ENCODE measurements at places on chromosomes 16 and 17.

DNA sequence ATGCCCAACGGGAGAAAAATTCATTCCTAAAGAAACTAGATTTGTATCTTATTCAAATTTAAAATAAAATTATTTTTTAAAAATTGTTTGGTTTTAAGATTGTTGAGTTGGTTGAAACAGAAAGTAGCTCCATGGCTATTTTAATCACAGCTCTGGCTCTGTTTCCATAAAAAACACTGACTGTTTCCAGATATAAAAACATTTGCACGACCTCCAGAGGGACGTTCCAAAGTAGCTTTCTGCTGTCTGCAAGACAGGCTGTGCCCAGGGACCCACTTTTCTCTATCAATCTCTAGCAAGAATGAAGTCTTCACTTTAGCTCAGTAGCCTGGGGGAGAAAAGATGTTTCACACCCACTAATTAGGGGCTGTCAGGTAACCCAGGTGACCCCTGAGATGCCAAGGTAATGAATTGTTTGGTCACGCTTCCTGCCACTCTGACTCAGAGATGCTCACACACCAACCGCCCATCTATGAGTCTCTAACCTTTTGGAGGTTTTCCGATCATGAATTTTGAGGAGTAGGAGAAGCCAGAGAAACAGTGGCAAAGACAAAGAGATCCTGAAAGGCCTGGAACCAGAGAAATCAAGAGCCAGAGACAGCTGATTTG, 220.1 kb upstream of the SOX9 start:
- DNase-seq, result no peak

DNA sequence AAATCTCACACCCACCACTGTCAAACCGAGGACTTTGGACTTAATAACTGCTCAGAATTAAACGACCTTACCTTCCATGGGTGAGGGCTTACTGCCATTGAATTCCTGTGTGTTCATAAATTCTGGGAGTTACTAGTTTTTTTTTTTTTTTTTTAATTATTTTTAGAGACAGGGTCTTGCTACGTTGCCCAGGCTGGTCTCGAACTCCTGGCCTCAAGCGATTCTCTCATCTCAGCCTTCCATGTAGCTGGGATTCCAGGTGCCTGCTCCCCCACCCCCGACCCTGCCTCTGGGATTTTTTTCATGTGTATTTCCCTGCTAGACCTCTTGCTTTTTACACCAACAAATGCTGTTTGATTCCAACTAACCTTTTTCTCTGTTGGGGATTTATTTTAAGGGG, 14.9 kb upstream of the CD300A start:
- DNase-seq, result no peak

DNA sequence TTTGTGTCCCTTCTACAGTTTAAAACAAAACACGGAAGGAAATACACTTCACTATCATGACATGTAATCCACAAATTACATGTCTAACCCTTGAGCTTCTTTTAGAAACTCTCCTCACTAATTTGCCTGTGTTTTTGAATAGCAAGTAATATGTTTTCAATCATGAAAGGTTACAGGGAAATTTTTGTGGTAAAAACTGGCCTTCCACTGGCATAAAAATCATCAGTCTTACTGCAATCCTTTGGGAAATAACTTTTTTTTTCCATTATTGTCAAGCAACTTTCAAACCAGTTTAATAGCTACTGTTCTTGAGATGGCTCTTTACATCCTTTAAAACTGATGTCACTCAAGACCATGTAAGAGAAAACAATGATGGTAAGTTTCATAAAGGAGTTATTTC, 27.0 kb downstream of the MYO1D start:
- DNase-seq, result no peak

GRCh38 chr17:21573961-21574610, 118.2 kb upstream of the KCNJ18 start:
- peak; percentile 12 for DNase-seq

- DNase-seq, result no peak
Observed at GRCh38 chr17:33745047-33745760, 452.1 kb upstream of the ASIC2 start.

Measured in stimulated activated CD4-positive, alpha-beta T cell treated with anti-CD3 and anti-CD28 coated beads, Interleukin-1b, Interleukin-23, amount 100 ng/mL, for 1 hour (primary cell).